Stimulated activated naive CD8-positive, alpha-beta T cell treated with anti-CD3 and anti-CD28 coated beads, Interleukin-15, amount 100 ng/mL, for 72 hours (primary cell): ENCODE measurements at places on chromosomes 11 and 22.

DNA sequence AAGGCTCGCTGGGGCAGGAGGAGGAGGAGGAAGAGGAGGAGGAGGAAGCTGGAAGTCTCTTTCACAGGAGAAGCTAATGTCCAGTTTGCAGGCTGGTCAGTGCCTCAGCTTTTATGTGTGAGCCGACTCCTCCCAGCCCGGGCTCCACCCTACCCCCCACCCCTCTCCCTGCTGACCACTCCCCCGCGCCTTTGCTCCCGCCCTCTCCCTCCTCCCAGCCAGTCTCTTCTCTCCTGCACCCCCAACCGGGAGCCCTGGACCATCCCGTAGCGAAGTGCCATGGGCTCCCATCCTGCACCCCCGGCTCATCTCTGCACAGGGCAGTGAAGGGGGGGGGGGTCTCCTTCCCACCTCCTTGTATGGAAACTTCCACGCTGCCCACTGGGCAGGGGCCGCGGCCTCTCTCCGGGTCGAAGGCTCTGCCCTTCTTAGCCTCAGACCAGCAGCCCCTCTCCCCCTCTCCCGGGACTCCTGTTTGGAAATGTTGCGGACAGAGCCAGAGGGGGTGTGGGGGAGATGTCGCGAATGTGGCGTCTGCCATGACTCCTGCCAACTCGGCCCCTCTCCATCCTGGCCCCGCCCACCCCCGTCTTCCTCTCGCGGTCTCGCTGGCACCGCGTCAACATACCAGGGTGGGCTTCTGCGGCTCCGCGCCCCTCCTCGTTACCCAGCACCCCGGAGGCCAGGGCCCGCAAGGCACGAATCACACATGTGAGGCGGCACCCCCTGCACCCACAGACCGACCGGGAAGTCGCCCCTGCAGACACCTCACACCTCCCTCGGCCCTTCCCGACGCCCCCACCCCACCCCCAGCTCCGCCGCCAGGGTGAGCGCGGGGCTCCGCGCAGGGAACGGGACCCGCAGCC lies 1.8 kb downstream of the IGF2 start:
- no peak for DNase-seq

DNA sequence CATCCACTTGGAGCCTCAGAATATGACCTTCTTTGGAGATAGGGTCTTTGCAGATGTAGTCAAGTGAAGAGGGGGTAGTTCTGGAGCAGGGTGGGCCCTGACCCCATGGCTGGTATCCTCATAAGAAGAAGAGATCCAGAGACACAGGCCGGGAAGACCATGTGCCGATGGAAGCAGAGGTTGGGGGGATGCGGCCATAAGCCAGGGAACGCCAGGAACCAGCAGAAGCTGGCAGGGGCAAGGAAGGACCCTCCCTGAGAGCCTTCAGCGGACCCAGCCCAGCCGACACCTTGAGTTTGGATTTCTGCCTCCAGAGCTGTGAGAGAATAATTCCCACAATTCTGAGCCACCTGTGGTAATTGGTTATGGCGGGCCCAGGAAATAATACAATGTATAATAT lies 26.1 kb upstream of the SMIM38 start:
- DNase-seq = no peak

GRCh38 chr11:57069942-57070341 lies 81.2 kb downstream of the OR5AK2 start:
- no peak for DNase-seq

- no peak for DNase-seq
Measured at GRCh38 chr11:86919557-86920210, 35.5 kb downstream of the FZD4 start.

DNA sequence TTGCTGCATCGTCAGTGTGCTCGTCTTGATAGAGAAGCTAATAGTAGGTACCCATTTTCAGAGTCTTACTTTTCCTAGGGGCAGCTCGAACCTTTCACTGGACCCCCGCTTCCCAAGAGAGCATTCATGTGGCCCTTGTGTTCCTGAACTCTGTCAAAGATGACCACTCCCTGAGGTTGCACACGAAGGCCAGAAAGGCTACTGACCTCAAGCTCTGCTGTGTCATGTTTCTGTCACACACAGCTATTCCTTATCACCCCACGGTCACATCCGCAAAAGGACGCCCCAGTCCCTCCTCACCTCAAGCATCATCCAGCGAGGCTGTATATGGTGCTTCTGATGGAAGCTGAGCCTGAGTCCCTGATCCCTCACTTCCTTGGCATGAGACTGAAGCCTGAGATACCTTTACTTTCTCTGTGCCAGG lies 171.5 kb downstream of the LDLRAD3 start:
- DNase-seq = no peak

DNA sequence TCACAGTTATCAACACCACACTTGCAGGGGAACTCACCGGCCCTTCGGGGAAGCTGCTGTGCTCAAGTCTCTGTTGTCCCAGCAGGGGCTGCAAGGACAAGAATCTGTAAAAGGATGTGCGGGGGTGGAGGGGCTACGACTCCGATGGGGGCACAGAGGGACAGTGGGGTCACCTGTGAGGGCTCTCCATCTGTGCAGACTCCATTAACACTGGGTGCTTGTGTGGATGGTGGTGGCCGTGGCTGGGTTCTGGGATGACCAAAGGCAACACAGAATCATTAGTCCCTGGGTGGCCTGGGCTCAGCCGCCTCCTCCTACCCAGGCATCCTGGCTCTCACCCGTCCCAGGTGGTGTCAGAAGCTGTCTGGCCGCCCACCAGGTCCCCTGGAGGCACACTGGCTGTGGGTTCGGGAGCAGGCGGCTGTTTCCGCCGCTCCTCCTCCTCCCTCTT lies 10.2 kb upstream of the RBM4B start:
- no peak for DNase-seq

GRCh38 chr22:27804470-27805297 lies 3.1 kb upstream of the MN1 start:
- peak; percentile 51 for DNase-seq

- no peak for DNase-seq
Measured at GRCh38 chr11:120352405-120352804, 16.2 kb downstream of the ARHGEF12 start.

DNA sequence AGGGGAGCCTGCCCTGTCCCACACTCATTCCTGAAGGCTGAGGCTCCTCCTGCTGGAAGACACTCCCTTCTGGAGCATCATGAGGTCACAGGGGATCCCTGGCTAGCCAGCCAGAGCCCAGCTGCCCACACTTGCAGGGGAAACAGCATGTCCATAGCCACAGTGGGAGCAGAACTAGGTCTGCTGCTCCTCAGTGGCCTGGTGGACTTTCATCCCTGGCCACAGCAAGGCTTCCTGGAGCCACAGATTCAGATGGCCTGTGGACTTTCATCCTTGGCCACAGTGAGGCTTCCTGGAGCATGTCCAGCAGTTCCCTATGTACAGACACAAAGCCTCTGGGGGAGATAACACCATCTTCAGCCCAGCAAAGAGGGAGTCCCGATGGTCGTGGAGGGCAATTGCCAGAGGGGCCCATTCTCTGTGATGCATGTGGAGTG lies 5.9 kb upstream of the APOL6 start:
- no peak for DNase-seq

DNA sequence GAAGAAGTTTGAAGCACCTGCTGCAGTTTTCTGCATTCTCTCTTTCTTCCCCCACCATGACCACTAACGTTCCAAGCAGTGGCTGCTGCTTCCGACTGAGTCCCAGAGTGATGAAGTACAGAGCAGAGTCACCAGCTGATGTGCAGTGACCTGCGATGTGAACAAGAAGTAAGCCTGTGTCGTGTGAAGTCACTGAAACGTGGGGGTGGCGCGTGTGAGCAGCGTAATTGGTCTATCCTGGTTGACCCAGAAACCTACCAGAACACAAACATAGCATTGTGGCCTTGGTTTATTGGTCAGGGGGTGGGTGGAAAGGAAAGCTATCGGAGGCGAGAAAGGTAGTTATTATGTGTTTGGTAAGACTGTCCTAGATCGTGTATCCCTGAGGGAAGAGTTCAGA lies 3.5 kb downstream of the KRTAP5-7 start:
- no peak for DNase-seq

- no peak for DNase-seq
Measured at GRCh38 chr11:93737904-93738612, 3.2 kb downstream of the TAF1D start.

GRCh38 chr11:92204731-92205130 lies 19.9 kb upstream of the FAT3 start:
- DNase-seq = no peak

- no peak for DNase-seq
Measured at GRCh38 chr22:22176929-22177616, 67.5 kb upstream of the VPREB1 start.

- DNase-seq = peak; percentile 1
Measured at GRCh38 chr11:61922539-61922938, 5.2 kb upstream of the RAB3IL1 start.

GRCh38 chr11:773830-774229 lies 3.5 kb downstream of the GATD1 start:
- no peak for DNase-seq

- DNase-seq = no peak
Measured at GRCh38 chr11:16194566-16194965, 161.8 kb downstream of the SOX6 start.

- DNase-seq = no peak
Measured at GRCh38 chr11:69796063-69796462, 20.9 kb upstream of the FGF4 start.

DNA sequence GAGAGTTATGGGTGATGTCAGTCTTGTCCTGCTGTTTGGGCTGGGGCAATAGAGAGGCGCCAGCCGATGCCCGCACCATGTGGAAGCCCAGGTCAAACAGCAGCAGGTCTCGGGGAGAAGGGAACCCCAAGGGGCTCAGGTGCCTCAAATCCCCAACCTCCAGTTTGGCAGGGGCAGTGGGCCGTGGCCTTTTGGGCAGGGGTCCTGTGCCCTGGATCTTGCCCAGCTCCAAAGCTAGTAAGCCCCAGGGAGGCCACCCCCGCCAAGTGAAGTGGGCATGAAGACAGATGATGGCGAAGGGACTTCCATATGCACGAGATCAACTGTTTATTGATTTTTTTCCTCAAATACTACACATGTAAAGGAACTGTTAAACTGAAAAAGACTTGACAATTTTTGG lies 12.4 kb upstream of the ARFGAP3 start:
- no peak for DNase-seq

GRCh38 chr11:31628111-31628510 lies 118.5 kb downstream of the ELP4 start:
- no peak for DNase-seq

DNA sequence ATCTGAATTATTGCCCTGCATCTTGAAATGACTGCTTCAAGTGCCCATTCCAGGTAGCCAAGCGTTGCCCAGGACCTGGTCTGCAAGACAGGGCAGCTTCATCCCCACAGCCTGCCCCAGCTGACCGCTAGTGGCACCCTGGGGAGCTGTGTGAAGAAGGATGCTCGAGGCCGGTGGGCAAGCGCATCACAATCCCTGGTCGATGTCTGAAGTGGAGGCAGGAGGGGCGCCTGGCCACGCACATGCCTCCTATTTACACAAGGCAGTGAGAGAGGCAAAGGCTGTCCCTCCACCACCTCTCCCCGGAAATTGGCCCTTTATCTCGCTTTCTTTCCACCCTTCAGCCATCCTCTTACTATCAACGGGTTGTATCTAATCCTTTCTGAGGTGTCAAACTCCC lies 28.1 kb upstream of the PHF21A start:
- no peak for DNase-seq

DNA sequence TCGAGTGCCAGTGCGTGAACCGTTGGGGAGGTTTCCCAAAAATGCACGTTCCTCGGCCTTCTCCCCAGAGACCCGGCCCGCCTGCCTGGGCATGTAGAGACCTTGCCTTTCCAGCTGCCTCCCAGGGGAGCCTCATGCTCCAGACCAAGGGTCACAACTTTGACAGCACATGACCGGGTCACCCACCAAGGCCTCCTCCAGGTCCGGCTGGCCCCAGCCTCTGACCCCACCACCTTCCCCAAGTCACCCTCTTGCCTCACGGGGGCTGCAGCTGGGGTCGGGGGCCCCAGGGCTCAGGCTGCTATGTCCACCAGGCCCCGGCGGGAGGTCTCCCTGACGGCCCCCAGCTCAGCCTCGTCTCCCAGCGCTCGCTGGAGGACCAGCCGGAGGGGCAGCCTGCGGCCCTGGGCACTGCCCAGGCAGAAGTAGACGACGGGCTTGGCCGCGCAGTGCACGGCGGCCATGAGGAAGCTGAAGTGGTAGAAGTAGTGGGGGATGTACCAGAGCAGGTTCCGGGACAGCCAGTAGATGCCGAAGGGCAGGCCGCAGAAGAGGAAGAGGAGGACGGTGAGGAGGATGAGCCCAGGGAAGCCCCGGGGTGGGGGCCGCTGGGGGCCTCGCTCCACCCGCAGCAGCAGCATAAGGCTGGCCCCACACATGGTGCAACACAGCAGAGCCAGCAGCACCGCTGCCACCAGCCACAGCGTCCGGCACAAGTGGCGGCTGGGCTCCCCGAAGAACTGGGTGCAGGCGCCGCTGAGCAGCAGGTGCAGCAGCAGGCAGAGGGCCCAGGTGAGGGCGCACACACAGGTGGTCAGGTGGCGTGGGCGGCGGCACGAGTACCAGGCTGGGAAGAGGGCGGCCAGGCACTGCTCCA lies 4.4 kb downstream of the MRGPRE start:
- DNase-seq = no peak
